H54 (cell line): ENCODE measurements at places on chromosomes 5 and 9.

- no peak for DNase-seq
Observed at GRCh38 chr9:84613431-84613830, 56.1 kb upstream of the NTRK2 start.

DNA sequence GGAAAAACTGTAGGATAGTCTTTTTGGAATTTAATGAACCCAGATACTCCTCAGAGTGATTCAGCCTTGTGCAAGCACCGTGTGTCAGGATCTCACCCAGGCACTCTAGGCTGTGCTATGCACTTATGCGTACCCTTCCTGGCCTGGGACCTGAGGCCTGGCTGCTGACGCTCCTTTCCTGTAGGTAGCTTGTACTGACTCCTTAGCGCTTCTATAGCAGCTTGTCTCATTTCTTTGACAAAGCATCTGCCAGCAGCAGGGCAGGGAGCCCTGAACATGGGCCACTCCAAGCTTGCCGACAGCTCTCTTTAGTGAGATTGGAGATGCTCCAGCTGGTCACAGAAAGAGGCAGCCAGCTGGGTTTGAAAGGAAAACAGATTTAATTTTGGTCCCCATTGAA, 147.3 kb downstream of the SGCD start:
- DNase-seq: no peak

- no peak for DNase-seq
Observed at GRCh38 chr5:58944221-58944620, 361.3 kb downstream of the RAB3C start.

DNA sequence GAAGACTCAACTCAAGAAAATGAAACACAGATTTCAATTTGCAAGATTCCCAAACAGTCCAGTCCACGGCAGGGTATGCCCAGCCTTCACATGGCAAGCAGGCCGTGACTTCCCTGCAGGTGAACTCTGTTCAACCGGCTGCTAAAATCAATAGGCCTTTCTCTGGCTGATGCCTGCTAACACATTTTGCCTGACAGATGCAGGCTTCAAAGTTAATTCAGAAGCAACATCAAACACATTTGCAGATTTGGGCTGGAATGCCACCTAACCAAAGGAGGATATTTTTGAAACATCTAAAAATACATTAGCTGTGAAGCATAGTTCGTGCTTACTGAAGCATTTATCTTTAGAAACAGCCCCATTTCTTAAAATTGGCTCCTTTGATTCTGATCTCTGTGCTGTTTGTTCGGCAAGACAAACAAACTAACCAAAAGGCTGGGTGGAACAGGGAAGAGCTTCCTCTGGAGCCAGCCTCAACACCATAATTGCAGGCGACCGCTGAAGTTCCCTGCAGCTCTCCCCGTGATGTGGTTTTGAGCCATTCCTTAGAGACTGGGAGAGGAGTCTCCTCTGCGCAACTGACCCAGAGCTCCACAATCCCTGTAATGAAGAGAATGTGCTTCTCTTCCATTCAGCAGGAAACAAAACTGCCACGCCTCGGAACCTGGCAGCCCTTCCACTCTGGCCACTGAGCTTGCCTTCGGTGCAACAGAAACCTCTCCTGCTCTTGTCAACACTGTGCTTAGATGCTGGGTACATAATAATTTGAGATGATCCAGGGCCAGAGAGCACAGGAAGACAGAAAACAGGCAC, 126.5 kb downstream of the MYO10 start:
- no peak for DNase-seq

GRCh38 chr5:177005619-177006264, 837 bp downstream of the UIMC1 start:
- peak; percentile 47 for DNase-seq

GRCh38 chr9:95091601-95092261, 225.8 kb downstream of the FANCC start:
- DNase-seq: peak; percentile 87

- DNase-seq: no peak
Observed at GRCh38 chr5:151151793-151152192, 5.8 kb downstream of the ANXA6 start.

- no peak for DNase-seq
Observed at GRCh38 chr9:34686732-34687131, 4.3 kb downstream of the CCL19 start.

- no peak for DNase-seq
Observed at GRCh38 chr5:999032-999501, 9.5 kb upstream of the NKD2 start.

- DNase-seq: peak; percentile 9
Observed at GRCh38 chr5:89878140-89879132, 531.1 kb downstream of the CETN3 start.

- no peak for DNase-seq
Observed at GRCh38 chr9:93207860-93208734, 24.2 kb downstream of the WNK2 start.

DNA sequence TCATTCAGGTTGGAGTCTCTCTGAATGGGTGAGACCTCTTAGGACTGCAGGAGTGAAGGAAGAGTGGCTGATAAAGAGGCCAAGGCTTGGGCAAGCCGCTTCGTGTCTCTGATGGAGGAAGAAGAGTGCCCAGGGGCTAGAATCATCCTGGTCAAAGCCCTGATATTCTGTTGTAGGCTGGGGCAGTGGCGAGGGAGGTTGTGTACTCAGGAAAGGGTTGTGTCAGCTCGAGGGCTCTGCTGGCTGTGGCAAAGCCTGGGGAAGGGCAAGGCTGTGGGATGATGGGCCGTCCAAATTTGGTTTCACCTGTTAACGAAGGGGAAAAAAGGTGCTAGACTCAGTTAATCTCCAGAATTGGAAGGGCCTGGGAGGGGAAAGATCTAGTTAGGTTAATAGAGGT, 2.4 kb upstream of the TRMT10B start:
- no peak for DNase-seq

DNA sequence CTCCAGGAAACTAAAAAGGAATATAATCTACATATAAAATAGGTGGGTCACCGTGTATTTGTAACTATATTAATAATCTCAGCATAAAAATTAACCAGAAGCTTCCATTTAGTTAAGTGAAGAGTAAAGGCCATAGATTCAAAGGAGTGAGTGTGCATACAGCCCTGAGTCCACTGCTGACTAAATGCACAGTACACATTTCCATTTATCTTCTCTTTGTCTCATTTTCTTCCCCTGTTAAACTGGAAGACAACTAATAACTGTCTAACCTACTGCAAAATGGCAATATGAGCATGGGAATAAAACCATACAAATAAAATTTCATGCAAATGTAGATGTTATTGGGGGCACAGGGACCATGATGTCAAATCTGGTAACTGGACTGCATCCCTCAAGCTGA, 59.9 kb upstream of the DAB2 start:
- no peak for DNase-seq

DNA sequence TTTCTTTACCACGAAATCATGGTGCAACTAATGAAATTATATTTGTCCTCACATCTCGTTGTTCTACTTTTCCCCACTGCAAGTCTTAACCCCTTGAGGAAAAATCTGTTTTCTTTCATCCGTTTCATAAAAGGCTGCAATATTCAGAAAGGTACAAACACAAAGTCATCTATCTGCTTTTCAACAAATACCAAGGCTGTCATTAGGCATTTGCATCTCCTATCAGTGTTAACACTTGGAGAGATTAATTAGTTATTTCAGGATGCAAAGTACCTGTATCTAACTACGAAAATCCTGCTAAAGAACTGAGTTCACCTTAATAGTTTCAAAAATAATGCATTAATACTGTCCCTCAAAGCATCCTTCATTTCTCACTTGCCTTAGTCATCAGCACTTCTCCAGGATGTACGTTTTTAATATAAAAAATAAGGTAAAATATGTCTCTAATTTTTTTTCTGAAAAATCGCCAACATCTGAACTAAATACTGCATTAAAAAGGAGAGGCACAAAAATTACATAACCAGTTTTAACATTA, 1.8 kb downstream of the ARRDC3 start:
- no peak for DNase-seq

GRCh38 chr5:176817841-176818377, 7.5 kb downstream of the UNC5A start:
- DNase-seq: peak; percentile 60

- DNase-seq: no peak
Observed at GRCh38 chr9:109270971-109271925, 49.6 kb downstream of the EPB41L4B start.

- no peak for DNase-seq
Observed at GRCh38 chr5:158843305-158843704, 256.4 kb downstream of the EBF1 start.
